ENCODE measurements at places on chromosomes 7 and 10. TPM values are rescaled to one million over a fixed set of nuclear protein-coding genes. Genes with fewer than 3 reads are reported as not detected.

The UNCX gene
- not detected for total RNA-seq

The NCF1 gene
- not detected for total RNA-seq

DNA sequence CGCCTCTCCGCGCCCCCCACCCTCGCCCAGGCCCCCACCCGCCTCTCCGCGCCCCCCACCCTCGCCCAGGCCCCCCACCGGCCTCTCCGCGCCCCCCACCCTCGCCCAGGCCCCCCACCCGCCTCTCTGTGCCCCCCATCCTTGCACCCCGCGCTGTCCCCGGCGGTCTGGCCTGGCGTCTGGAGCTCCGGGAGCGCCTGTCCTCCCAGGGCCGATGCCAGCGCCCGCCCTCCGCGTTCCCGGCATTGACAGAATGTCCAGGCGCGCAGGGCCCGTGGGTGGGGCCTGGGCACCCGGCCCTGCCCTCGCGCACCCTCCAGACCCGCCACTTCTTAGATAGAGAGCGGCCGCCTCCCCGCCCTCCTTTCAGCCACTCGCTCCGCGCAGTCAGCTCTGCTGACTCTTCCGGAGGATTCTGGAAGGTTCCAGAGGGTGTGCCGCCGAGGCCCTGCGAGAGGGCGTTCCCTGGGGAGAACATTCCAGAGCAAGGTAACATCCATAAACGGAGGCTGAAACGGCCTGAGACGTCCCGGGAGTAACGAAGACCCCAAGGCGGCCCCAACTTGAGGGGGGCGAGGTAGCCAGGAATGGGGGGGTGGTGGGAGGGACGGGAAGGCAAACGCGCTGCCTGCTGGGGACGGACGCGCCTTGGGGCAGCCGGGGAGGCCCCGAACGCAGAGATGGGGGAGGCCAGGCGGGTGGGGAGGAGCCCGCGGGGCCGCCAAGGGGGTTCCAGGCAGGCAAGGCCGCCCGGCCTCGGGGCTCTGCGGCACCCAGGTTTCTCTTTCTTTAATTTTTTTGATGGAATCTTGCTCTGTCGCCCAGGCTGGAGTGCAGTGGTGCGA lies 117.8 kb downstream of the DYNC2I1 start:
- peak; percentile 58 for DNase-seq

DNA sequence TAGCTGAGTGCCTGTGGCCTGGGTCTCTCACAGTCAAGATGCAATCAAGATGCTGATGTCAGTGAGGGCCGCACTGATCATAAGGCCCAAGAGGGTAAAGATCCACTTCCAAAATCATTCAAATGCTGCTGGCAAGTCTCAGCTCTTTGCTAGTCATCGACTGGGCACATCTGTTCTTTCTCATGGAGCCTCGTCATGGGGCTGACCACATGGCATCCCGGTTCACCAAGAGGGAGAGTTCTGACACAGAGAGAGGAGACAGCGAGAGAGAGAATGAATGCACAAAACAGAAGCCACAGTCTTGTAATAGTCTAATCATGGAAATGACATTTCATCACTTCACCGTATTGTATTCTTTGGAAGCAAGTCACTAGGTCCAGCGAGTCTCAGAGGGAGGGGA lies 1067.5 kb upstream of the C7orf33 start:
- DNase-seq = no peak

DNA sequence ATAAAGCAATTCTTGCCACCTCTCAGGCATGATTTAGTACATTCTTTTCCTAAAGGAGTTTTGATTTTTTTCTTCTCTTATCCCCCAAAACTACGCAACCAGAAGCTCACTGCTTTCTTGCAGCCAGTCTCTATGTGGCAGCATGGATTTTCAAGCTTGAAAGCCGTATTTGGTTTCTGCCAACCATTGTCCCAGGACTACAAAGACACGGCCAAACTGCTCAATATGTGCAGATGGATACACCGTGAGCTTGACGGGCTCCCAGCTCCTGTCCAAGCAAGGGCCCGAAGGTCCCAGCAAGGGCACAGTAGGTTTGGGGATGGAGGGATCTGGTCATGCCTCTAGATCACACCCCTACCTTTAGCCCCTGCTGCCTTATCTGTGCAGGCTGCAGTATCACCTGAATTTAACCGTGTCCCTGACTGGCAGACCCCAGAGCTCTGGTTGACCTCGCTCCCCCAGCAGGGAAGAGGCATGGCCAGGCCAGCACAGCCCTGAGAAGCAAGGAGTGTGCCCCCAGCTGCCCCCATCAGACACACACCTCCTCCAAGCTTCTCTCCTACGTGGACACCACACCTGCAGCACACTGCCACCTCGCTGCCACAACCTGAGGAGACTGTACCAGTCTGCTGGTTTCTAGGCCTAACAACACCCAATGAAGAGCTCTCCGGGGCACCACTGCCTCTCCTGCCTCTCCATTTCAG lies 86.8 kb downstream of the COBL start:
- no peak for DNase-seq

DNA sequence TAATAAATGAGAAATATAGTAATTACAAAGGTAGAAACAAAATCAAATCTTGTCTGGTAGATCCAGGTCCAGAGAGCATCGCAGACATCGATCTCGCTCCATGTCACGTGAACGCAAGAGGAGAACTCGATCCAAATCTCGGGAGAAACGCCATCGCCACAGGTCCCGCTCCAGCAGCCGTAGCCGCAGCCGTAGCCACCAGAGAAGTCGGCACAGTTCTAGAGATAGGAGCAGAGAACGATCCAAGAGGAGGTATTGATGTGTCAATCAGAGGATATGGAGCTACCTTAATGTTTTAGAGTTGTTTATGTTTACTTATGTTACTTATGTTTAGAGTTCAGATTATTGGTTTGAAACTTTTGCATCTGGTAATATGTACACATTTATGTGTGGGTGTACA lies 57.8 kb downstream of the LUC7L2 start:
- DNase-seq = no peak

DNA sequence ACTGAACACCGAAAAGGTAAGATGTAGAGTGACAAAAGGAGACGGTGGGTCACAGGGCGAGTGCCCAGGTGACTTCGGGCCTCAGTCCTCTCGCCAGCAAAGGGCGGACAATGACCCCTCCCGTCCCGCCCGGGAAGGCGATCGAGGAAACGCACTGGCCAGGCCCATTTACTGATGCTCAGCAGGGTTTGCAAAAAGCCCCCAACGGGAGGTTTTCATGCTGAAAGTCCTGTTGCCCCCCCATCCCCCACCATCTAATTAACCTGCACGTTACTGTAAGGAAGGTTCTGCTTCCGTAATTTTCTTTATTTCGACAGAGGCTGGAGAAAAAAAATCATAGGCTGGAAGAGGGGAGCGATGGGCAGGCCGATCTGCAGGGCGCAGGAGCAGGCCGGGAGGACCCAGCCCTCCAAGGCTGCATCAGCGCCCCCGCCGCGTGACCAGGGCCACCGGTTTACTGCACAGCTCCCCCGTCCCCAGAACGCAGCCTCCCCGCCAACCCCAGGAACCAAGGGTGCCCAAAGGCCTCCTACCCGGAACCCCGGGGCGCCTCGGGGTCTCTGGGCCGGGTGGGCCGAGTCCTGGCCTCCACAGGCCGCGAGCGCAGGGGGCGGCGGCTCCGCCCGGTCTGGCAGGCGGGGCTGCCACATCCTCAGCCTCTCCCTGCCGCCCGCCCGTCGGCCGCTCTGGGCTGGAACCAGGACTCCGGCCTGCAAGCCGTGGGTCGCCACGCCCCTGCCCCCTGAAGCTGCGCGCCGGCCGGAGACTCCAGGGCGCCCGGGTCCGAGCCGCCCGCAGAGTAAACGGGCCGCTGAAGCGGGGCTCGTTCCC lies 613 bp downstream of the OAT start:
- DNase-seq = peak; percentile 41

GRCh38 chr7:49772916-49773217 lies 571 bp upstream of the VWC2 start:
- DNase-seq = no peak

DNA sequence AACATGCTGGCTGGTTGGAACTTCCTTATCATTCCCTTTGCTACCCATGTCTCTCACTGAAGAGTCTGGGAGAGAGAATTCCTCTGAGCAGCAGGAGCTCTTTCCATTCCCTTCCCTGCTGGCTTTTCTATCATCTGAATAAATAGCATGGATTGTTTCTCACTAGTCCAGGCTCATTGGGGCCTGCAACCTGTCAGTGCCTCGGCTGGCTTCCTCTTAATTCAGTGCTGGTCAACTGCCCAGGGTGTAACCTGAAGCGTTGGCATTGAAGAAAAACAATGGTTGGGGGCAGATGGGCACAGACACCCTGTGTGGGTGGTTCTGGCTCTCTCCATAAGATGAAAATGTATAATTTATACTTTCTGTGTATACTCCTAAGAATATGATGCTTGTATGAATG lies 155.6 kb downstream of the ANLN start:
- no peak for DNase-seq

- DNase-seq = no peak
Measured at GRCh38 chr10:98608411-98608810, 161.7 kb upstream of the HPS1 start.

- peak; percentile 78 for DNase-seq
Measured at GRCh38 chr7:2175514-2175913, 57.2 kb downstream of the MAD1L1 start.

DNA sequence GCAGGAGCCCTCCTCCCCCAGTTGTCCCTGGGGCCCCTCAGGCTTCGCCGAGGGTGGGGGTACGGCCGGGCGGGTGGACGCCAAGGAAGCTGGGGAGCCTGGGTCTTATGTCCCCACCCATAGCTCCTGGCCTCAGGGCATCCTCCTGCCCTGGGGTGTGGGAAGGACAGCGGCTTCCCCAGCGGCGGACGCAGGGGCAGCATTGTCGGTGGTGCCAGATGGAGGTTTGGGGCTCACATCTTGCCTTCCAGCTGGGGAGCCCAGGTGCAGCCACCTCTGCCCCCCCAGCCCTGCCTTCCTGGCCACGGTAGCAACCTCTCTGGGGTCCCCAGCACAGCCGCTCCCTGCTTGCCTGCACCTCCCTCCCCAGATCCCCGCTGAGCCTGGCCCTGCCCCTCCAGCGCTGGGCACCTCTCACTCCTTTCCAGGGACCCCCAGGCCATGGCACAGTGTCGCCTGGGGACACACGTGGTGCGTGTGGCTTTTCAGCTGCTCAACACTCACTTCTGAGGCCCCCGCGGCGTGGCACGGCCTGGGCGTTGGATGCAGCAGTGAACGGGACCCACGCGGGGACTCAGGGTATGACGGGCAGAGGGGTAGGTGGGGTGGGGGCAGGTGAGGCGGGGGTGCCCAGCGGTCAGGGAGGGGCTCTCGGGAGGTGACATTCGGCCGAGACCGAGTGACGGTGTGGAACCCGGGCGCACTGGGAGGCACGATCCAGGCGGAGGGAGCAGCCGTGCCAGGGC lies 53.1 kb downstream of the UNCX start:
- DNase-seq = no peak

DNA sequence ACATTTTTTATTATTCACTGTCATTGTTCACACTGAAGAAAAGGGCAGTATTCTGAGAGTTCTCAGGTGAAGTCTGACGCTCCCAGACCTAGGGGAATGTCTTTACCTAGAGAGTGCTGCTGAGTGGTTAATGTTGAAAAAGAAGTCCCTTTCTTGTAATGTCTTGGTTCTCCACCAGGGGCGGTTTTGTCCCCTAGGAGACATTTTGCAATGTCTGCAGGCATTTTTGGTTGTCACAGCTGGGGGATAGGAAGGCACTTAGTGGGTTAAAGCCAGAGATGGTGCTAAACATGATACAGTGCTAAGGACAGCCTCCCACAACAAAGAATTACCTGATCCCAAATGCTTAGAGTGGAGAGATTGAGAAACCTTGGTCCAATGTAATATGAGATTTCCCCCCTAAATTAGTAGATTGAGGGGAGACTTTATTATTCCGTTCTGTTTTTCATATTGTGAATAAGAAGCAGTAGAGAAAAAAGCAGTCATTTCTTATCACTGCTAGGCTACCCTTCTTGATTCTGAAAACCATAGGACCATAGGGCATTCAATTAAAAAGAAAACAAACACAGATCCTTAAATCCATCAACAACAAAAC lies 13.1 kb downstream of the UMAD1 start:
- DNase-seq = peak; percentile 58

- no peak for DNase-seq
Measured at GRCh38 chr10:58697691-58698090, 185.0 kb downstream of the BICC1 start.

- DNase-seq = no peak
Measured at GRCh38 chr7:55513868-55514267, 58.4 kb downstream of the VOPP1 start.

GRCh38 chr7:34087892-34088891 lies 182.9 kb downstream of the BMPER start:
- peak; percentile 83 for DNase-seq

DNA sequence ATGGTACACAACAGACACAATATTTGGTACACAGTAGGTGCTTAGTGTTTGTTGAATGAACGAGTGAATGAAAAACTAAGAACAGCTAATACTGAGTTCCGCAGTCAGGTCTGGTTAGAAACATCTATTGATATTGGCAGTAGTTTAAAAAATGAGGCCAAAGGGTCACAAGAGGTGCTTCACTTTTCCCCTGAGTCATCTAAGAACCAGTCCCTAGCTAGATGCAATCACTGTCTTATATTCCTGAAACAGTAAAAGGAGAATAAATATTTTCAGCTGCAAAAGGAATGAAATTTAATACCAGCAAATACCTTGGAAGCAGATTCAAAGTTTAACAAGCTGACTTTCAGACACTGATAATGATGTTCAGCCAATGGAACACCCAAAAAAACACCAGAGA lies 54.5 kb downstream of the SCRN1 start:
- DNase-seq = no peak

DNA sequence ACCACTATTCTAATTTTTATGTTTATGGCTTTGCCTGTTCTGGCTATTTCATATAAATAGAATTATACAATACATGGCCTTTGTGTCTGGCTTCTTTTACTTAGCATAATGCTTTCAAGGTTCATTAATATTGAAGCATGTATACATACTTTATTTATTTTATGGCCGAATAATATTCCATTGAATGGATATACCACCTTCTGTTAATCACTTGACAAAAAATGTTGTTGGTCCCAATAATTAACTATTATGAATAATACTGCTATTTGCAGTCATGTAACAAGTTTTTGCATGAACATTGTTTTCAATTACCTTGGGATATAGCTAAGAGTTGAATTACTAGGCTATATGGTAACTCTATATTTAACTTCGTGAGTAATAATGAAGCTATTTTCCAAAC lies 767.5 kb downstream of the INHBA start:
- no peak for DNase-seq

DNA sequence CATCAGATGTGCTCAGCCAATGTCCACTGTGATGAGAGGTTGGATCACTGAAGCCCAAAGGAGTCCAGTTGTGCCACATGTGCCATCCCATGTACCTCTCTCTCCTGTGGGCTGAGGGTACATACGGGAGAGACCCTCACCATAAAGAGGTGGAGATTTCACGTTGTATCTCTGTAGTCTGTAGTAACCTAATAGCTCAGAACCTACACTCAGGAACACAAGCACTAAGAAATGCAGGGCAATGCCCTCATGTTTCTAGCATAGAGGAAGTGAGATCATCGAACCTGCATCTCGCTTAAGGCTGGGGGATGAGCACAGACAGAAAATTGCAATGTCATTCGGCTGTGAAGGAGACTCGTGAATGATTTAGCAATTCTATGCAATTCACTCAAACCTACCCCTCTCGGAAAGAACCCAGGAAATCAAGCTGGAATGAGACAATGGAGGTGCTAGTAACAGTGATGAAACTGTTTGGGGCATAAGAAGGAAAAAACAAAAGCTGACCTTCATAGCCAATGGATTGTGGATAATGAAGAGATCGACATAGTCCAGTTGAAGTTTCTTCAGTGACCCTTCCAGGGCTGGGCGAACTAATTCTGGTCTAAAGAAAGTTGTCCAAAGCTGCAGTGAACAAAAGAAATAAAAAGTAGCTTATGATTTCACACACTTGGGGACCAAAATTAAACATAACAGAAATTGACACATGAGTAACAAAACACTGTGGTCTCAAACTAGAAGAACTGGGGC lies 80.3 kb upstream of the UCN3 start:
- no peak for DNase-seq

- DNase-seq = no peak
Measured at GRCh38 chr10:99769706-99770105, 12.7 kb upstream of the ABCC2 start.
